Stimulated activated CD4-positive, alpha-beta T cell treated with anti-CD3 and anti-CD28 coated beads, Interleukin-15, amount 100 ng/mL, for 1 hour (primary cell): ENCODE measurements at places on chromosomes 12 and 14.

DNA sequence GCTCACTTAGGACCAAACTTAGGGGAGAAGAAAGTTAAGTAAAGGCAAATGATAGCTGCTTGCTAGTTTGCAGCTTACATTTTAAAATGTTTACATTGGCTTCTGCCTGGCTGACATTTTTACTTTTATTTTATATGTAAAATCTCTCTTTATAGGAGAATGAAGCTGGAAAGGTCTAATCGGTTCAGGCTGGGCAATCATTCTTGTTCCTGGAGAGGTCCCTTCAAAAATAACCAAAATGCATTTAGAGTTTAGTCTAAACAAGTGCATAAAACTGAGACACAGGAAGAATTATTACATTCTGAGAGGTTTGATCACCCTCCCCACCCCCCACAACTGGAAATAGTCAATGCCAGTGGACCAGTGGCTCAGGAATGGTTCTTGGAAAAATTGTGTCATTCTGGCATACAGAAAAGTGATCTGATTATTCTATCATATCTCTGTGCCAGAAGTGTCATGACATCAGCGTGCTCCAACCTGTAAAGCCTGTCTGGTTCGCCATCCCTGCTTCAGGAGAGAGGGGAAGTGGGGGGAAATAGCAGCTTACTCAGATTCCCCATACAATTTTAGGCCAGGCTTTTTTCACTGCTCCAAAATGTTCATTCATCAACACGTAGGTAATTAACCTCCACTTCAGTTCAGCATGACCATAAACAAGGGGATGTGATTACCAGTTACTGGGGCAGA lies 4.2 kb downstream of the PRICKLE1 start:
- DNase-seq, result no peak

DNA sequence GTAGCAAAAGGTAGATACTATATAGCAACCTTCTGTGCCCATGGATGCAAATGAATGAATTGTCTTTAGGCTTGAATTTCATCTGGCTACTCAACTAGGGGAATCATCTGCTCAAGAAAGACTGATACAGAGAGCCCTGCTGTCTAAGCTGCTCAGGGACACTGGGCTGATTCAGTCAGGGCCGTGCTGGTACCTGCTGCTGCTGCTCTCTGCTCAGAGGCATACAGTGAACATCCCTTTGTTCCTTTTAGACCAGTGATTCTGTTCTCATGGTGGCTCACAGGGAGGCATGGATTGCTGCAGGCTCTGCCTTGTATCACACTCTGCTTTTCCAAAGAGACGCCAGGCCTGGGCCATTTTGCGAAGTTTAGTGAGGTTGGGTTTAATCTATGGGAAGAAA lies 14.1 kb downstream of the EIF2B2 start:
- no peak for DNase-seq

DNA sequence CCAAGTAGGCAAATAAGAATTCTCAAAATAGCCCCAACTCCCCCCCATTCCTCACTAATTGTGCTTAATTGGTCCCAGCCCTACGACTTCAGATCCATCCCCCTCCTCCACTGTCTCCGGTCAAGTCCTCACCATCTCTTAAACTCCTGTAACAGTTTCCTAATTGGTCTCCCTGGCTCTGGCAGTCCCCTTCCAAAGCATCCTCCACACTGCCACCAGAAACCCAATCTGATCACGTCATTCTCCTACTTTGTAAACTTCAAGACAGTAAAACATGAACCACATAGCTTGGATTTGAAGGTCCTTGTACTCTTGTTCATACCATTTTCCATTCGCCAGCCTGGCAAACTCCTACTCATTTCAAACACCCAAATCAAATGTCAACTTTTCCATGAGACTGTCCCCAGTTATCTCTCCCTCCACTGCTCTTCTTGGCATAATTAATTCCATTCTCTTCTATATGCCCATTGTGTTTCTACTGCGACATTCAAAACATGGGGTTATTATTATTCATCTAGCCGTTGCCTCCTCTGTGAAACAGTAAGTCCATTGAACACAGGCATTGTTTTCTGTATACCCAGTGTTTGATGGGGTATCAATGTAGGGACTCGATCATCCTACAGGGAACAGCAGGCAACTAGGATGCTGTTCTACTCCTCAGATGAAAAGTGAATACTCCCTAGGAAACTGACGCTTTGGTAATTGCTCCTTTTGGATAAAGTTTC lies 104.6 kb downstream of the EGLN3 start:
- no peak for DNase-seq

- no peak for DNase-seq
Measured at GRCh38 chr12:67068204-67068731, 200.9 kb upstream of the CAND1 start.

GRCh38 chr14:41299924-41300323 lies 306.8 kb upstream of the LRFN5 start:
- DNase-seq, result no peak

DNA sequence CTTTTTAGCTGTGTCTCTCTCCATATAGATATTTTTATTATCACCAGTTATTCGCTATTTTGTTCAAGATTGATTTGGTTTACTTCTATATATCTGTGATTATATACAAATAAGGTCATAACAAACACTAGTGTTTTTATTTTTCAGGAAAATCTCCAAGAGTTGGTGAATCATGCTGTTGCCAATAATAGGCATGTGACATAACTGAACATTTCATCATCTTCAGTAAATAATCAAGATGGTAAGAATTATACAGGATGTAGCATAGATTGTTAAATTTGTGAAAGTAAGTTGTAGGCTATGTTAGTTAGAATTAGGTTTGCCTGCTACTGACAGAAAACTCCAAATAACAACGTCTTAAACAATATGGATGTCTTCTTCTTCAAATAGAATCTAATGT lies 240.9 kb upstream of the PDE3A start:
- no peak for DNase-seq

- no peak for DNase-seq
Measured at GRCh38 chr14:102525219-102525928, 15.8 kb upstream of the ANKRD9 start.

DNA sequence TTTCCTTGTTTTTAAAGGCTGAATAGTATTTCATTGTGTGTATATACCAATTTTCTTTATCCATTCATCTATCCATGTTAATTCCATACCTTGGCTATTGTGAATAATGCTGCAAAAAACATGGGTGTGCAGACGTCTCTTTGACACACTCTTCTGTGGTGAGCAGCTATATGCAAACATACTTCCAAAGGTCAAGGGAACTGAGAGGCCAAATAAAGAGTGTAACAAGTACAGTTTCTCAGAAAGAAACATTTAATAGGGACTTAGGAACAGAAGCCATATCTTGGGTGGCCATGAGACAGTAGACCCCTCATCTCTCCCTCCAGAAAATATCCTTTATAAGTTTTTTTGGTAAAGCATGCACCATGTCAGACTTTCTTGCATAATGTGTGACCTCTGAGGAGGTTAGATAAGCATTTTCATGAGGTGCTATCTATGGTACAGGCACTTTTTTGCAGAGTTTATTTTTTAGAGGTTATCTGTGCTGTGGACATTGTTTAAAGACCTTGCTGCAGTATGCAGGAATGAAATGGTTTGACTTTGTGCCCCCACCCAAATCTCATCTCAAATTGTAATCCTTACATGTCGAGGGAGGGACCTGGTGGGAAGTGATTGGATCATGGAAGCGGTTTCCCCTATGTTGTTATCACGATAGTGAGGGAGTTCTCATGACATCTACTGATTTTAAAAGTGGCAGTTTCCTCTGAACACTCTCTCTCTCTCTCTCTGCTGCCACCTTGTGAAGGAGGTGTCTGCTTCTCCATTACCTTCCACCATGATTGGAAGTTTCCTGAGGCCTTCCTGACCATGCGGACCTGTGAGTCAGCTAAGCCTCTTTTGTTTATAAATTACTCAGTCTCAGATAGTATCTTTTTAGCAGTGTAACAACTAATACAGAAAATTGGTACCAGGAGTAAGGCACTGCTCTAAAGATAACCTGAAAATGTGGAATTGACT lies 1202.3 kb downstream of the GALC start:
- no peak for DNase-seq

DNA sequence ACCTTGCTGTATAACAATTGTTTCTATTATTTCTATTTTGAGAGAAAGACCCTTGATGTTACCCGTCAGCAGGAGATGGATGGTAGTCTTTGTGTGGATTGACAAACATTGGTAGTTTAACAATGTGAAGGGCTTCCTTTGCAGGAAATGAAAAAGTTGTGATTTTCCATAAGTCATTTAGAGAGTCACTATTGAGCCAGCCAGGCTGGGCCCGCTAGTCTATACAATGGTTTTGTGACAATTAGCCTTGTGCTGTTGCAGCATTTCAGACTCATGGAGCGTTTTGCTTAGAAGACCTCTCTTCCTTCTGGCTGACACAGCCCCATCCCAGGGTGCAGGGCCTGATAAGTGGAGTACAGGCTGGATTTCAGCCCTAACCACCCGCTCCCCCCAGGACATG lies 18.3 kb upstream of the SLC38A2 start:
- no peak for DNase-seq

GRCh38 chr12:105331805-105332251 lies 1.3 kb downstream of the C12orf75 start:
- DNase-seq, result no peak

- DNase-seq, result no peak
Measured at GRCh38 chr14:50775357-50775756, 55.6 kb downstream of the NIN start.

DNA sequence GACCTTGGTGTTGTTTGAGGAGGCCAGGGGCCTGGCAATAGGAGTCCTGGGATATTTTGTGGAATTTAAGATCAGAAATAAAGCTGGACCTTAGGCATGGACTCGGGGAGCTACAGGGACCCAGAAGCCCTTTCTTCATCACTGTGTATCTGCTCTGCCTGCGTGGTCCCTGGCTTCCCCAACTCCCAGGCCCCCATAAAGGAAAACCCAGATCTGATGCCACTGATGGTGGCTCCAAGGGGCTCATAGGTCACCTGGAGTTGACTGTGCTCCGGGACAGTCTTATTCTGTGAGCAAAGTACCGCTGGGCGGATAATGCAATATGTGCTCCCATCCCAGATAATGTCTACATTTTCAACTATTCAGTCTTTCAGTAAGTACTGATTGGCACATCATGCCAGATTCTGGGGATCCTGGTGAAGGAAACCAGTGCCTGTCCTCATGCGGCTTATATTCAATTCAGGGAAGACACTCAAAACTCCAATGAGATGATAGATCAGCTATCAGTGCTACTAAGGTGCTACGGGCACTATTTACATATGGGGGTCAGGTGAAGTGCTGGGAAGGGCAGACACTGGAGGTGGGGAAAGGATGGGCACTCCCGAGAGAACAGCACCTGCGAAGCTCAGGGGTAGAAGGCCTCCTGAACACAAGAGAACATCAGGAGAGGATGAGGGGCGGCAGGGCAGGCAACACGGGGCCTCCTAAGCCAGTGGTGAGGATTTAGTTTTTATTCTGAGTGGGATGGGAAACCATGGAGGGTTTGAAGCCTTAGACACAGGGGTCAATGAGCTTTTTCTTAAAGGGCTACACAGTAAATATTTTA lies 5.5 kb upstream of the SELPLG start:
- DNase-seq, result no peak

DNA sequence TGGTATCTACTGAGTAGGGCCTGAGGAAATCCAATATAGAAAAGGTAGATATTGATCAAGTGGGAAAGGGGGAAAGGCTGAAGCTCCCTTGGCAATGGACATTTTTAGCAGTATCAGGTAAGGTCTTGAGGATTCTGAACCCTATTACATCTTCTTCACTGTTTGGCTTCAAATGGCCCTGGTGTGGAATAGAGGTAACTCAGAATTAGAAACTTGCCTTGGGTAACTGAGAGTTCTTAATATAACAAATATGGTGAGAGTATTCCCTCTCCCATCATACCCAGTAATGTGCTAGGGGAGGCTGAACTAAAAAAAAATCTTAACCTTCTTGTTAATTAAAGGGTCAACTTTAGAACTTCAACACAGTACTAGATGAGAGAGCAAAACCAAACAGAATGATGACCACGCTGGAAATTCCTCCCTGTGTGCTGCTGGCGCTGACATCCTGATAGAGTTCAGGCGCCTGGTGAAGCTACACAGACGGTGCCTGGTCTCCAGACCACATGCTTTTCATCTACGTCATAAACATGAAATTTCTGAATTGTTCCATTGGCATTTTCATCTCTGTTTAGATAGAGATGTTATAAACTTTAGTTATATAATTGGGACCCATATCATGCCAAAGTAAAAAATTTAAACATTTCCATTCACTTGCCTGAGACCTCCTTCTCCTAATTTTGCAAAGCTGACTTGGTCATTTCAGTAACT lies 128.3 kb downstream of the AKAP6 start:
- DNase-seq, result no peak

DNA sequence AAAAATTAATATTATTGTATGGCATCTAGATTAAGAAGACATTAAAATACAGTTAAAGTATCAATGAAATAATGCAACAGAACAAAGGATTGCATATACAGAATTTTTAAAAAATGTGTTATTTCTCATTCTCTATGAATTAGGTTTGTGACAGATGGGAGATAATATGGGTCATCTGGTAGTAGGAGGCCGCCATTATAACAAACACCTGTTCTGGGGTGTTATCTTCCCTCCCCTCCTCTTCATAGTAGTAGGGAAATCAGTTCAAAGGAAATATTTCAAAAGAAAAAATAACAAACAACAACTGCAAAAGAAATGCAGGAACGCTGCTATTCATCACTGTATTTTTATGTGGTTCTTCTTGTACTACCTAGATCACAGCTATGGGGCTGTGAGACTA lies 187.0 kb upstream of the ATP2B1 start:
- DNase-seq, result no peak

GRCh38 chr14:64502887-64503433 lies 678 bp downstream of the ZBTB25 start:
- DNase-seq, result no peak

- no peak for DNase-seq
Measured at GRCh38 chr12:57929092-57929830, 12.1 kb upstream of the ATP23 start.

DNA sequence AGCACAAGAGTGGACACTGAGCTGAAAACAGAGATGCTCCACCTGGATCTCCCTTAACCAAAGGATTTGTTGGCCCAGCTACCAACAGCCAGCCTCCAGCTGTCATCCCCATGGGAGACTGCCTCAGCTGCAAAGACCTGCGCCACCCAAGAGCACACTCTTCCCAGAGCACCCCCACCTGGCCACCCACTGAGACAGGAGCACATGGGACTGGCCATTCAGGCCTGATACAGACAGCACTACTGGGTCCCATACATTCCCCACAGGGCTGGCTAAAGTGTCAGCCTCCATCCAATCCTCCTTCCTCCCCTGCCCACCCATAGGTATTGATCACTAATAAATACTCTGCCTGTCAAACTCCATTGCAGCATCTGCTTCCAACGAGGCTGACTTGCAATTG lies 241.5 kb downstream of the BCL11B start:
- DNase-seq, result no peak

DNA sequence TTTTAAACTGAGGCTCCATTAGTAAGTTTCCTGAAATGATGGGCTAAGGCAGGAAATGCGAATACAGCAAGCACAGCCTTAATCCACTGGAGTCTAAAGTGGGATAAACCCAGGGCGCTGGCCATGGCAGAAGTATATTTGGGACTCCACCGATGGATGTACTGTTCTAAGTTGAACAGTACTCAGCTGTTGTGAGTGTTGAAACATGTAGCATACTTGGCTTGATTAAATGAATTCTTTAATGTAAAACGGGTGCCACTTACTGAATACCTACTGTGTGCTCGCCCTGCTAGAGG lies 996 bp downstream of the SSPN start:
- no peak for DNase-seq
